ENCODE measurements at places on chromosomes 13 and 19.

DNA sequence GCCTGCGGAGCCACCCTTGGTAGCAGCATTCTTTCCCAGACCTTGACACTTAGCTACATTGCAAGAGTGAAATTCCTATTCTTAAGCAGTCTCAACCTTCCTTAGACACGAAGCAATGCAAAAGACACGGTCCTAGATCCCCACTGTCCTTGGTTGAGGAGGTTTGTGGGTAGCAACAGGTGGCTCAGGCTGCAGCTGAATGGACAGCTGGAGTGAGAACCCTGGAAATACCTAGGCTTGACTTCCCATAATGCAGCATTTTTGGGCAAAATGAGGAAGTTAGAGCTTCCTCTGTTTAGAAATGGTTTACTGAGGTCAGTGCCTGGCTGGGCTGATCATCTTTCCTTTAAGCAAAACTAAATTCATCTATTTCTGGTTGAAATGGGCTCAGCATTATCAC is 296.6 kb downstream of the RFC3 start:
- no peak for DNase-seq

DNA sequence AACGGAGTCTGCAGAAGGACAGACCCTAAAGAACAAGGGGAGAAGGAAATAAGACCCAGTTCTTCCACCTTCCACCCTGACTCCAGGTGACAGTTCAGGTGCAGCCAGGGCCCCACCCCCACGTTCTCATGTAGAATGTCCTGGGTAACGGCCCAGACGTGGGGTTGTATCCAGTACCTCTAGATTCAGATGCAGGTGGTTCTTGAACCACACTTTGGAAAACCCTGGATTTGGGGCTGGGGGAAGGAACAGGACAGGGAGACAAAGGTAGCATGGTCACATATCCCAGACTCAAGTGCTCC is 2.2 kb downstream of the DMPK start:
- no peak for DNase-seq

DNA sequence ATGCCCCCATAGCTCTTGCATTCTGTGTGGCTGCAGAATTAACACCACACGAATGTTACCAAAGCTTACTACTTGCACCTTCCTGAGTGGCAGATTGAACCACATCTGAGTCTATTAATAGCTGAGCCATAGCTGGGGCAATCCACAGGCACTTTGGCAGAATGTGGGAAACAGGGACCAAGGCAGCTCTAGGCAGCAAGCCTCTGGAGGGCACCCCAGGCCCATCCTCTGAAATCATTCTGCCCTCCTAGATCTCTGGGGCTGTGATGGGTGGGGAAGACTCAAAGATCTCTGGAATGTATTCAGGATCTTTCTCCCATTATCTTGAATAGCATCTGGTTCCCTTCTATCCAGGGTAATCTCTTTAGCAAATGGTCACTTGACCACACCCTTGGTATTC is 139.3 kb downstream of the TNFRSF19 start:
- no peak for DNase-seq

- DNase-seq, result no peak
Observed at GRCh38 chr19:17031741-17032140, 5.1 kb upstream of the CPAMD8 start.

- no peak for DNase-seq
Observed at GRCh38 chr19:45599286-45599685, 2.7 kb downstream of the GPR4 start.

DNA sequence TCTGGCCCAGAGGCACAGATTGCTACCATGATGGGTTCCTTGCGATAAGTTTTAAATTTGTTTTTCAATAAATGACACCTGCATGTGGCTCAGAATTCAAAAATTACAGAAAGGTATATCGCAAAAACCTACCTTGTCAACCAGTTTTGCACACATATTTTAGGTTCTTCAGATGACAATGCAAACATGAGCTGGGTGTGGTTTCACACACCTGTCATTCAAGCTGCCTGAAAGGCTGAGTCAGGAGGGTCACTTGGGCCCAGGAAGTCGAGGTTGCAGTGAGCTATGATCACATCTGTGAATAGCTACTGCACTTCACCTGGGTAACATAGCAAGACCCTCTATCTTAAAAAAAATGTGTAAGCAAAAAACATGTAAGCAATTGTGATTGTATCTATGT is 56.1 kb downstream of the DNM2 start:
- no peak for DNase-seq

DNA sequence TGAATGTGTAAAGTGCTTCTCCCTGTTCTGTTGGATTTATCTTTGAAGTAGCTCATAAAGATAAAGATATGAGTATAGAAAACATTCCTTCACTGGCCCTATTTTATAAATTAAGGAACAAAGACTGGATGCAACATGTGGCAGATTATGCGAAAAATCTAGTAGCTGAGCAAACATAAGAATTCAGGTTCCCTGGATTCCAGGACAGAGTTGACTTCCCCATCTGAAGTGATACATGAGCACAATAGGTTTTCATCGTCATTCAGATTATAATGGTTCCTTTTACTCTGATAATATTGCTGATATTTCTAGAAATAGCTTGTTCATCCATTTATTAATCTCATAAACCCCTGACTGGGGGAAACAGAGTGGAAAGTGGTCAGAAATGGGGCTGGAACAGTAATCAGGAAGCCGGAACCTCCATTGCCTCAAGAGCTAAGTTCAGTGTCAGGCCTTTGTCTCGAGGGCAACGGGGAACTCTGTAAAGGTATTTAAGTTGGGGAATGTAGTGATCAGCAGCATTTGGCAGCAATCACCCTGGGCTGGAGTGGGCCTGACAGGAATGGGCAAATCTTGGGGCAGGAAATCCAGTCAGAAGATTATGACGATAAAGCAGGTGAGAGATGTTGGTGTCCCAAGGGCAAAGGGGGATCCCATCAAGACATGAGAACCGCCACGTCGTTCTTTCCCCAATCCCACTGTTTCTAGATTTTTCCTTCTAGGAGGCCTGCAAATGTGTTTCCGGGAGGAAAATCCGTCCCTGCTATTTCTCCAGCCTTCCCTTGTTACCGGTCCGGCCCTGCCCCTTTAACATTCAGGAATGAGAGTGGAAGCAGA is 232.5 kb upstream of the SERP2 start:
- DNase-seq, result no peak

GRCh38 chr13:99464441-99464949 is 36.8 kb upstream of the TM9SF2 start:
- DNase-seq, result no peak

DNA sequence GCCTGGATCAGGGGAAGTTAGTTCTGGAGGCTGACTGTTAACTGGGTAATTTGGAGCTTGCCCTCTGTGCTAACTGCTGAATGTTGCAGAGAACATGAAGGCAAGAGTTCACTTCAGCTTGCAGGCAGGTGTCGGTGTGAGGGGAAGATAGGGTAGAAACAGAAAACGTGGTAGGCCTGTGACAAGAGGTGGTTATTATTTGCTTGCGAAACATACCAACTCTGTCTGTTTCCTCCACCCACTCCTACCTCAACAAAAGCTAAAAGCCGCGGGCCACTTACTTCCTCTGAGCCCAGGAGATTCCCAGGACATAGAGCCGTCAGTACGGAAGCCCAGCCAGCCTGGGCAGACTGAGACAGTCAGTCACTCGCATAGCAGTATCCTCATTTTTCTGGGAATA is 119.2 kb upstream of the ABCC4 start:
- DNase-seq, result no peak
